ENCODE measurements at places on chromosomes 11 and 22. TPM values are rescaled to one million over a fixed set of nuclear protein-coding genes. Genes with fewer than 3 reads are reported as not detected.

ASCC2 gene
- 62.6 TPM for total RNA-seq

DNA sequence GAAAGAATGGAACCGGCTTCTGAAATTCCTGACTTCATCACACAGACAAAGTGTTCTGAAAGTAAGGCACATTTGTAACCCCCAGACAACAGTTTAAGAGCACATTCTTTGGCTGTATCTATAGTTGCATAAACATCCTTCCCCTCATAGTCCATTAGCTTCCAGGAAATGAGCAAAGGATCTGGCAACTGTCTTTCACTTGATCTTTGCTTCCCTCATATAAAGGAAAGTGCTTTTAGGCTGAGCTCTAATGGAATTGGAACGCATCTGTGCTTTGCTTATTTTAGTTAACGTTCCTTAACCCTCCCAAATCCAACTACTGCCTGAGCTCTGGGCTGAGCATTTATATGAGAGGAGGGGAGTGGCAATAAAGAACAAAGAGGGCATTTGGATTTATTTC is 76.9 kb upstream of the API5 start:
- H3K4me1 ChIP-seq = no peaks in the 10 kb centered on the region
- no peak overlapping the region for H3K27ac ChIP-seq
- H3K4me3 ChIP-seq = no peak overlapping the region

GRCh38 chr11:43825217-43825816 is 55.3 kb upstream of the ALKBH3 start:
- no peak for DNase-seq
- no peaks in the 10 kb centered on the region for H3K27me3 ChIP-seq
- H3K4me1 ChIP-seq = no peaks in the 10 kb centered on the region
- H3K4me3 ChIP-seq = no peak overlapping the region

TNNT3 gene
- 20.4 TPM for total RNA-seq

GRCh38 chr11:67382276-67383136 is 9.1 kb upstream of the CLCF1 start:
- H3K4me3 ChIP-seq = no peak overlapping the region
- H3K36me3 ChIP-seq = no peaks in the 10 kb centered on the region
- H3K27ac ChIP-seq = no peak overlapping the region
- peaks cover 23% of the 10 kb centered on the region for H3K4me1 ChIP-seq

DNA sequence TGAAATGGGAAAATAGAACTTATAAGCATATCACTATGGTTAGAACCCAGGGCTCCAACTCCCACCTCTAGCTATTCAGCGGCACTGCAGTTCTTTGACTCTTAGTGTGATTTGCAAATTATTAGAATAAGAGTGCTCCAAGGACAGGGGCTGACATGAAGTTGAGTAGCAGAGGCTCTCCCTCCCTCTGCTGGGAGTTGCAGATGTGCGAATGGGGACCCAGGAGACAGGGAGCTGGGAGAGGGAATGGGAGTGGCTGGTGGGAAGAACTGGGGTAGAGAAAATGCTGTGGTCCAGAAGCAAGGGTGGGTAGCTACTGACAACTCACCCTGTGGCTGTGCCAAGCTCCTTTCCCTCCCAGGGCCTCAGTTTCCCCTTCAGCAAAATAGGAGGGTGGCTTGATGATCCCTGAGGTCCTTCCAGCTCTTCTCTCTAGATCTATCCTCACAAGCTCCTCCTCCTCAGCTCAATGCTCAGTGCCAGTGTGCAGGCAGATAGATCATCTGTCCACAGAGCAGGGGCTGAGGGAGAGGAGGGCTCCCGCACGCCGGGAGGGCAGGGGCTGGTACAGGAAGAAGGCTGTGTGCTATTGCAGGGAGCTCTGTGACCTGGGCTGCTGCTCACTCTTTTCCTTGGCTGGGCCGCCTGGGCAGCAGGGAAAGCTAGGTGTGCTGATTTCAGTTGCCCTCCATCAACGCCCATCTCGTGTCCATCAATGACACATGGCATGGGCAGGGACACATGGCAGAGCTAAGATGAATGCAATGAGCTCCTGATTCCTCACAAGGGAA is 99.0 kb downstream of the NECTIN1 start:
- no peaks in the 10 kb centered on the region for H3K27me3 ChIP-seq
- no peak overlapping the region for H3K27ac ChIP-seq
- DNase-seq = no peak
- H3K36me3 ChIP-seq = no peaks in the 10 kb centered on the region

FKBP2 gene
- 66.0 TPM for total RNA-seq

OR4D5 gene
- total RNA-seq = not detected

DNA sequence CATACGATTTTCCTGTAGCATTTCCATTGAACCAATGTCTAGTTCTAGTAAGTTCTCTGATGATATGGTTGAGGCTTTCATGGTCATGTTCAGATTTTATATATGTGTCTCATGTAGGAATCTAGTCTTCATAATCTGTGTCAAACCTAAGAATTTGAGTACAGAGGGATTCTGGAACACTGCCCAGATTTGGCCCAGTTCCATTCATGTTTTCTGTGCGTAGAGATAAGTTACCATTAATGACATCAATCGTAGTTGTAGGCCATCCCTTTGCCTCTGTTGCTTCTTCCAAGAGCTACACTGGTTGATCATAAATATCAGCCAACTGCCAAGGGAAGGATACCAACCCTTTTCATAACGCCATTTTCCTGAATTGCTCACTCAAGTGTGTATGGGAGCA is 23.3 kb downstream of the ST3GAL4 start:
- H3K4me3 ChIP-seq = no peak overlapping the region
- peaks cover 18% of the 10 kb centered on the region for H3K4me1 ChIP-seq
- H3K27ac ChIP-seq = no peak overlapping the region
- H3K27me3 ChIP-seq = no peaks in the 10 kb centered on the region
- H3K36me3 ChIP-seq = no peaks in the 10 kb centered on the region
- no peak for DNase-seq

ANO5 gene
- total RNA-seq = 1.2 TPM

DNA sequence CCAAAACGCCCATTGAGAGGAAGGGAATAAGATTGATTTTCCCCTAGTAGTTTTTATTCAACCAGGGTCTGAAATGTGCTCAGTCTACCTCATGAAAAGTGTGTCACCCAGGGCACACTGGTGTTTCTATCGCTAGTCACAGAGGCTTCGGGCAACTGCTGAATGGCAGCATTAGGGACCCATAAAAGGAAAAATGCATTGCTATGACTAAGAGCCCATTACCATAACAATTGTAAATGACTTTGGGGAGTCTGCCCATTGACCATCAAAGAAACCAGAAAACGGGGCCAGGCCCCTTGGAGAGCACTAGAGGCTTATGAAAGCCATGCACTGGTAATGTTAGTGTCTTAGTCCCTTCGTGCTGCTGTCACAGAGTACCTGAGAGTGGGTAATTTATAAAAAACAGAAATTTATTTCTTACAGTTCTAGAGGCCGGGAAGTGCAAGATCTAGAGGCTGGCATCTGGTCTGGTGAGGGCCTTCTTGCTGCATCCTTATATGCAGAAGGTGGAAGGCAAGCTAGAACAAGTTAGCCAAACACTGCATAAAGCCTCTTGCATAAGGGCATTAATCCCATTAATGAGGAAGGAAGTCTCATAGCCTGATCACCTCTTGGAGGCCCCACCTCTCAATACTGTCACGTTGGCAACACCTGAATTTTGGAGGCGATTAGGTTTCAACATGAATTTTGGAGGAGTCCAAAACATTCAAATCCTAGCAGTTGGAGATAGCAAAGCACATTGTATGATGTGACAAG is 306.7 kb downstream of the ST3GAL4 start:
- peaks cover 5% of the 10 kb centered on the region for H3K4me1 ChIP-seq
- no peak overlapping the region for H3K27ac ChIP-seq
- H3K27me3 ChIP-seq = no peaks in the 10 kb centered on the region

- peak overlapping the region; percentile 78 for H3K27ac ChIP-seq
- H3K36me3 ChIP-seq = peaks cover 47% of the 10 kb centered on the region
- H3K27me3 ChIP-seq = no peaks in the 10 kb centered on the region
- peaks cover 63% of the 10 kb centered on the region for H3K4me1 ChIP-seq
- DNase-seq = no peak
These were observed 1.5 kb downstream of the SF1 start for GRCh38 chr11:64776875-64777274.

GRCh38 chr11:64792482-64792881 is 10.5 kb downstream of the MAP4K2 start:
- no peaks in the 10 kb centered on the region for H3K4me1 ChIP-seq
- H3K27me3 ChIP-seq = no peaks in the 10 kb centered on the region
- peaks cover 18% of the 10 kb centered on the region for H3K36me3 ChIP-seq
- H3K27ac ChIP-seq = no peak overlapping the region
- DNase-seq = no peak

GRCh38 chr11:70623906-70624597 is 225.7 kb downstream of the CTTN start:
- no peak overlapping the region for H3K4me3 ChIP-seq
- DNase-seq = no peak
- no peaks in the 10 kb centered on the region for H3K36me3 ChIP-seq

- peaks cover 9% of the 10 kb centered on the region for H3K4me1 ChIP-seq
- no peak overlapping the region for H3K4me3 ChIP-seq
- no peaks in the 10 kb centered on the region for H3K36me3 ChIP-seq
- H3K27ac ChIP-seq = no peak overlapping the region
- no peaks in the 10 kb centered on the region for H3K27me3 ChIP-seq
- DNase-seq = no peak
These were observed 18.7 kb downstream of the SCUBE2 start for GRCh38 chr11:9072626-9073176.

GRCh38 chr11:17883057-17883456 is 129.8 kb downstream of the SERGEF start:
- H3K27ac ChIP-seq = no peak overlapping the region
- no peak overlapping the region for H3K4me3 ChIP-seq
- DNase-seq = no peak
- no peaks in the 10 kb centered on the region for H3K4me1 ChIP-seq
- H3K27me3 ChIP-seq = no peaks in the 10 kb centered on the region

- H3K27ac ChIP-seq = no peak overlapping the region
- H3K36me3 ChIP-seq = no peaks in the 10 kb centered on the region
- no peaks in the 10 kb centered on the region for H3K27me3 ChIP-seq
- H3K4me3 ChIP-seq = no peak overlapping the region
These were observed 142.8 kb upstream of the B3GAT1 start for GRCh38 chr11:134554861-134555260.

DNA sequence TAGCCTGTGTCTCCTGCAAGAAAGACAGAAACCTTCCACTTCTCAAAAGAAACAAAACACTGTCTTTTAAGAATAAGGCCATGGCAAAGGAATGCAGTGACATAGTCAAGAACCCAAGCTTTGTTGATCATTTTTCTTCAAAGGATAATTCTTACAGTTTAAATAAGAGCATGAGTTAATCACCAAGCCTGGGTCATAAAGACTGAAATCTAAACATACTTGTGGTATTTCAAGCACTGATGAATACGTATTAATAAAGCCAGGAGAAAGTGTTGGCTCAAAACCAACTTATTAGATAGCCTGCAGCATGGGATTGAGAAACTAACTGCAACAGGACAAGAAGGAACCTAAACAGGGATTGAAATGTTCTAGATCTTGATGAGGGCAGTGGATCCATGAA is 143.3 kb upstream of the MTNR1B start:
- no peak overlapping the region for H3K4me3 ChIP-seq
- H3K36me3 ChIP-seq = no peaks in the 10 kb centered on the region
- DNase-seq = no peak
- H3K27ac ChIP-seq = no peak overlapping the region

DNA sequence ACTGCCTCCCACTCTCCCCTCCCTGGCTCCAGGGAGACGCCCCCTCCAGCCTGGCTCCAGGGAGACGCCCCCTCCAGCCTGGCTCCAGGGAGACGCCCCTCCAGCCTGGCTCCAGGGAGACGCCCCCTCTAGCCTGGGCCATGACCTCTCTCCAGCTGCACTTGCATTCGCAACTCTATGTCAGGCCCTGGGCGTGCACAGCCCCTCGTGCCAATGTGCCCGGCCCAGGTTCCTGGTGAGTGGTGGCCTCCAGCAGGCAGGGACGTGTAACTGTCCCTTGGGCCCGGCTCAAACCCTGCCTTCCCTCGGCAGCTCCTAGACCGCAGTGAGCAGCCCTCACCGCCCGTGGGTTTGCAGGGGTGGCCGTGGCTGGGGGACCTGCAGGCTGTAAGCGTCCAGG is 6.9 kb downstream of the MUC6 start:
- no peaks in the 10 kb centered on the region for H3K27me3 ChIP-seq
- no peak overlapping the region for H3K27ac ChIP-seq

TP53AIP1 gene
- 3.7 TPM for total RNA-seq

WT1 gene
- 32.7 TPM for total RNA-seq

OR4C16 gene
- total RNA-seq = not detected

DNA sequence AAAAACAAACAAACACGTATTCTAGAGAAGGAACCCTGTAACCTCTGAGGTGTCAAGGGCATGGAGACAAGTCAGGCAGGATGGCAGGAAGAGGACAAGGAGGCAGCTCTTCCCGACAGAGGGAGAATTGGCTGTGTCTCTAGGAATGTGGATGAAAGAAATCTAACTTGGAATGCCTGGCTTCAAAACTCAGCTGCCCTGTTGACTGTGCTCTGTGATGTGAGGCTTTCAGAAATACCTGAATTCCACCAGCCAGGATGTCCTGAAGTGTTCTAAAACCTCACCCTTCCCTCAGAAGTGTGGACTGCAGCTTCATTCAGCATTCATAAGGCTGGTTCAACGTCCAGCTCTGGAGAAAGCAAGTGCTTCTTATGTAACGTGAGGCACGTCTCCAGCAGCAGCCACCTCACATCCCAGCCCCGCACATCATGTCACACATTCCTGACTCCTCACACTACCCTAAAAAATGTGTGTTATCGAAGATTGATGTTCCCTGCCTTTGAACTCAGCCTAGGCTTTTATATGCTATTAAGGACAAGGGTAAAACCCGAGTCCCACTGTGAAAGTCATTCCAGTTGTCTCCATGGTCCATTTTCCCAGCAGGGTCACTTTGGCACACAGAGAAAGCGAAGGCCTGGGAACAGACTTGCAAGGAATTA is 398.9 kb downstream of the ETS1 start:
- H3K27ac ChIP-seq = no peak overlapping the region
- no peaks in the 10 kb centered on the region for H3K4me1 ChIP-seq
- no peak overlapping the region for H3K4me3 ChIP-seq
- no peaks in the 10 kb centered on the region for H3K36me3 ChIP-seq

FIBIN gene
- total RNA-seq = 118 TPM

GRCh38 chr11:100930185-100930778 is 199.3 kb downstream of the PGR start:
- H3K27me3 ChIP-seq = no peaks in the 10 kb centered on the region
- no peak overlapping the region for H3K27ac ChIP-seq
- no peak for DNase-seq
- no peak overlapping the region for H3K4me3 ChIP-seq
- no peaks in the 10 kb centered on the region for H3K4me1 ChIP-seq

GRCh38 chr11:130675371-130675821 is 227.0 kb downstream of the ADAMTS15 start:
- peaks cover 18% of the 10 kb centered on the region for H3K4me1 ChIP-seq
- no peak for DNase-seq
- no peaks in the 10 kb centered on the region for H3K27me3 ChIP-seq

GRCh38 chr11:114102993-114103896 is 43.7 kb downstream of the ZBTB16 start:
- H3K4me3 ChIP-seq = no peak overlapping the region
- no peak overlapping the region for H3K27ac ChIP-seq
- no peaks in the 10 kb centered on the region for H3K27me3 ChIP-seq
- no peak for DNase-seq
- H3K4me1 ChIP-seq = peaks cover 86% of the 10 kb centered on the region

SULT4A1 gene
- 3.2 TPM for total RNA-seq

- H3K36me3 ChIP-seq = no peaks in the 10 kb centered on the region
- peaks cover 9% of the 10 kb centered on the region for H3K4me1 ChIP-seq
- H3K27ac ChIP-seq = no peak overlapping the region
- no peak overlapping the region for H3K4me3 ChIP-seq
- no peak for DNase-seq
- no peaks in the 10 kb centered on the region for H3K27me3 ChIP-seq
These were observed 25.5 kb downstream of the TMPRSS13 start for GRCh38 chr11:117903505-117904382.
